ENCODE measurements at places on chromosomes 3 and 15.

DNA sequence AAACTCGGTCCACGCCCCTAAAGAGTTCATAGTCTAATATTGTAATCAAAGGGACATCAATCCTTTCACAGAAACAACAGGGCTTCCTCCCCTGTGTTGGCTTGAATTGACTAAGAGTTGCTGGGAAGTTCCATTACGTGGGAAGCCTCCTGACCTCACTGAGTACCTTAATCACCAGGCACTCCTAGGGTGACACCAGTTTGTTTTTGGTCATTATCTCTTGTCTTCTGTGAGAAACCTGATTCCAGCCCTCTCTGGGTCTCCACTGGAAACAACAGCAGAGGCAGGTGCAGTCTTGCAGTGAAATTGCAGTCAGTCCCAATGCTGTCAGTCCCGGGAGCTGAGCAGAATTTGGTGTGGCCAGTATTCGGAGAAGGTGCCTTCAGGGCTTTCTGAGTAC, 55.4 kb downstream of the BOC start:
- no peak for DNase-seq

DNA sequence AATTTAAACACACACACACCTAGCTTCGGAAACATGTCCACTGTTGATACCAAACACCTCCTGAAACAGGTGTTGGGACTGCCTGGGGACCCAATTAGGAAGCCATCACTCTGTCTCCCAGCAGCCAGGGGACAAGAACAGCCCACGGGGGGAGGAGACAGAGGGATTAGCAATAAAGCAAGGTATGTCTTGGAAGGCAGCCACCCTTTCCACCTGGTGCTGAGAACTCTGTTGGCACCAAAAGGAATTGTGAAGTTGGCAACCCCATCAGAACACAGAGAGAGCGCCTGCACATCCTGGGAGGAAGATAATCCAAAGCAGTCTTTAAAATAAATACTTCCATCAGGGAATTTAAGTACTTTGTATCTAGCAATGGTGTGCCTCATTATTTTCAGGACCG, 111.0 kb downstream of the ADAMTS17 start:
- DNase-seq, result no peak

DNA sequence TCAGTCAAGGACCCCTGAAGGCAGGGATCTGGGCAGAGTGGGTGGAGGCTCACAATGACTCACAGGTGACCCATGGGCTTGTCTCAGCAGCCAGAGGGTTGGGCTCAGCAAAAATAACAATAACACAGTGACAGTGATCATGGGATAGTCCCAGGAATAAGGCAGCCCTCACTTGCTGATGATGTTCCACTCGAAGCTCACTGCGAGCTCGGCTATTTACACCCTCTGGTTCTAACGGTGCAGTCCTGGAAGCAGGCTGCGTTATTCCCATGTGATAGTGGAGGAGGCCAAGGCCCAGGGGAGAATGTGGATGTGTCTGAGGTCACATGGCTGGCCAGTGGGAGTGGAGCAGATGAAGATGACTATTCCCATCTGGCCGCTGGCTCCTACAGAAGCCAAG, 16.2 kb downstream of the CCDC33 start:
- no peak for DNase-seq

- no peak for DNase-seq
These were observed 39.1 kb downstream of the SCAPER start for GRCh38 chr15:76866008-76866407.

- no peak for DNase-seq
These were observed 31.1 kb downstream of the TPM1 start for GRCh38 chr15:63073497-63074172.

GRCh38 chr15:66830358-66830757, 128.3 kb downstream of the SMAD6 start:
- no peak for DNase-seq

DNA sequence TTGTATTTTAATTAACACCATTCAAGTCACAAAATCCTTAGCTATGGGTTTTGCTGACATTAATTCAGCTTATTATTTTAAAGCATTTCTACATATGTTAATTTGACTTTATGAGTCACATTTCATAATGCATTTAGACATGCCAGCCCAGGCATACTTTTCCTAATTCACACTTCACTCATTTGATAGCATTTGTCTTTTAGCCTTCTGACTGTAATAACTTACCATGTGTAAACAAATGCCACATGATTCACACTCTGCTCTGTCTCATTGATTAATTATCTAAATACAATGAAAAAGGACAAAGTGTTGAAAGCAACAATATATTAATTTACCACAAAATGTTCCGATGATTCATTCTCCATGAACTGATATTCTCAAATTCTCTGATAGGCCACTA, 927.8 kb upstream of the EPHA6 start:
- DNase-seq, result no peak

GRCh38 chr15:80951941-80952340, 37.7 kb downstream of the MESD start:
- DNase-seq, result no peak

- DNase-seq, result no peak
These were observed 291.8 kb downstream of the XXYLT1 start for GRCh38 chr3:194979173-194979572.

GRCh38 chr3:34381243-34381642, 582.8 kb downstream of the PDCD6IP start:
- no peak for DNase-seq

DNA sequence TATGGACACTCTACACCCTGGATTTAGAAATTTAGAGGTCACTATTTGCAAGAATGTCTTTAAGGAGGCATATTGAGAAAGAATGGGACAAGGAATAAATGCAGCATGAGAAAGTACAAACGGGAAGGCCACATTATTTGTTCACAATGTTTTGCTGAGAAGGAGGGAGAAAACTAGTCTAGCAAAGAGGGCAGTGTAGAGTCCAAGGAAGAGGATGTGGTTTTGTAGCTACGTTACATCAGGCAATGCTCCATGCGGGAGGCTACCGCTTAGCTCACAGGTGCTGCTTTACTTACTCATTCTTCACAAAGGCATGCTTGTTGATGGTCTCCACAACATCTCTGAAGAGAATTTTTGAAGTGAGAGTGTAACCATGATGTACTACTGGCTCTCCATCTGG, 191.1 kb downstream of the PLCH1 start:
- no peak for DNase-seq

DNA sequence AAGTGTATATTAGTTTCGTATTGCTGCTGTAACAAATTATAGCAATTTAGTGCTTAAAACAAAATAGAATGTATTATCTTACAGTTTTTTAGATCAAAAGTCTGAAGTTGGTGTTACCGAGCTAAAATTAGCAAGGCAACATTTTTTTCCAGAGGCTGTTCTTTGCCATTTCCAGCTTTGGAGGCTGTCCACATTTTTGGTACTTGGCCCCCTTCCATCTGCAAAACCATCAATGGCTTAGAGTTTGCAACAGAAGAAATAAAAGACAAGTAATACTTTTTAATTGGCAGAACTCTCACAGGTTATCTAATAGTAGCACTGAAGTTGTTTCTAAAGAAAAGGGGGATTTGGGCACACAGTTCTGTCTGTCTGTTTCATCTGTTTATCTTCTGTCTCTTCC, 1248.5 kb downstream of the ROBO1 start:
- DNase-seq, result no peak

DNA sequence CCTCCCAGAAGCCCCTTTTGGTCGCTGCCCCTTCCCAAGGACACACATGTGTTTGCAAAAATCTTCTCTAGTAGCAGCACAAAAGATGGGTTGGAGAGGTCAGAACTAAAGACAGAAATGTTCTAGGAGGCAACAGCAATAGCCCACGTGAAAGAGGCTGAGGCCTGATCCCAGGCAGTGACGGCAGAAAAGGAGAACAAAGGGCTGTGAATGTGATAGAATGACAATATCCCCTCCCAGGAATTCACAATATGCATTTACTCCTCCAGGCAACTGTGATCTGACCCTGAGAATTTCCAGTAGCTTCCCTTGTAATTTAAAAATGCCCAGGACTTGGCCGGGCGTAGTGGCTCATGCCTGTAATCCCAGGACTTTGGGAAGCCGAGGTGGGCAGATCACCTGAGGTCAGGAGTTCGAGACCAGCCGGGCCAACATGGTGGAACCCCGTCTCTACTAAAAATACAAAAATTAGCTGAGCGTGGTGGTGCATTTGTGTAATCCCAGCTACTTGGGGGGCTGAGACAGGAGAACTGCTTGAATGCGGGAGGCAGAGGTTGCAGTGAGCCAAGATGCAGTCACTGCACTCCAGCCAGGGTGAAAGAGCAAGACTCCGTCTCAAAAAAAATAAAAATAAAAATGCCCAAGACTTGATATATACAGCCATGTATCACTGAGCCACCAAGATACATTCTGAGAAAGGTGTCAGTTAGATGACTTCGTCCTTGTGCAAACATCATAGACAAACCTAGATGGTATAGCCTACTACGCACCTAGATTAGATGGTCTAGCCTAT, 43.6 kb upstream of the PIAS1 start:
- no peak for DNase-seq

GRCh38 chr3:136495213-136495612, 245.1 kb downstream of the PCCB start:
- no peak for DNase-seq

DNA sequence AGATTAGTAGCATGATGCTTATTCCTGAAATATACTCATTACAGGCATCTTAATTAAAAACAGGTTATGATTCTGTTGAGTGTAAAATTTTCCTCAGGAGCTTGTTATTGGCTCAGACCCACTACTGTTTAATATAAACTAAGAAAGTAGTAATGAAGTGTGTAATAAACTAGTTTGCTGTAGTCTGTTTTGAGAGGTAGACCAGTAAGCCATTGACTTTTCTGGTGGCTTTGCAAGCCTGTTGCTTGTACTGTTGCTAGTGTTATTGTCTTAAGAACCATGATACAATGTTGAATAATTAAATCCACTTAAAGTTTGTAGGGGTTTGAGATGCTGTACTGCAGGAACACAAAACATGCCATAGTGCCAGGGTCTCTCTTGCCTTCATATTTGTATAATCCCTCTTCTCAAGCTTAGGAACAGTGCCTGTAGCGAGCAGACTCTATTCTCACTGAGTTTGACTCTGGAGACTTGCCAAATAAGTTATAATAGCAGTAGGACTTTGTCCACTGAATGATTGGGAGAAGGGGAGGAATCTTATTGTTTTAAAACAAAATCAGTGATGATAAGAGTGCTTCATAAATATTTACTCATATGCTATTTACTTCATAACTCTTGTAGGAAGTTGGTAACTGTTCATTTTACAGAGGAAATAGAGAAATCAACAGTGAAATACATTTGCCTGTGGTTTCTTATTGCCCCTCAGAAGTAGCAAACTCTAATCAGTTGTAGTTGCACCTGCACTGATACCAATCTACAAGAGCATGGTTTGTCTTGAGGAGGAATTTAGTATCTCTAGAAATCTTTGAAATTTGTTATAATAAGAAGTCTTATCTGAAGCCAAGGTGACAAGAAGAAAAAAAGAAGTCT, 13.4 kb downstream of the TCF12 start:
- no peak for DNase-seq

GRCh38 chr3:142152384-142152783, 3.0 kb upstream of the TFDP2 start:
- DNase-seq, result no peak

- DNase-seq, result no peak
These were observed 16.3 kb downstream of the GCSAM start for GRCh38 chr3:112116748-112117186.

DNA sequence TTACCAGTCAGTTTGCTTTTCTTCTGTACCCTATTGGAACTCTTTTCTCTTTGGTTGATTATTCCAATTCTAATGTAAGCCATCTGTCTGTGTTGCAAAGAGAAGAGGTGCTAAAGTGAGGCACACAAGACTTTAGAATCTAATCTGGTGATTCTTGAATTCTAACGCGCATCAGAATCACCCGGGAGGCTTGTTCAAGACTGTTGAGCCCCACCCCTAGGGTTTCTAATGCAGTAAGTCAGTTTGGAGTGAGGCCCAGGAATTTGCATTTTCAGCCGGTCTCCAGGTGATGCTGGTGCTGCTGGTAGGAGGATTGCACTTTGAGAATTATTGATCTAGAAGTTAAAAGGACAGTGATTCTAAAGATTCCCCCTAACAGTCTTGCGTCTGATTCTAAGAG, 185.3 kb upstream of the CHRM5 start:
- no peak for DNase-seq

GRCh38 chr3:12994357-12994606, 78.9 kb downstream of the IQSEC1 start:
- DNase-seq, result no peak

DNA sequence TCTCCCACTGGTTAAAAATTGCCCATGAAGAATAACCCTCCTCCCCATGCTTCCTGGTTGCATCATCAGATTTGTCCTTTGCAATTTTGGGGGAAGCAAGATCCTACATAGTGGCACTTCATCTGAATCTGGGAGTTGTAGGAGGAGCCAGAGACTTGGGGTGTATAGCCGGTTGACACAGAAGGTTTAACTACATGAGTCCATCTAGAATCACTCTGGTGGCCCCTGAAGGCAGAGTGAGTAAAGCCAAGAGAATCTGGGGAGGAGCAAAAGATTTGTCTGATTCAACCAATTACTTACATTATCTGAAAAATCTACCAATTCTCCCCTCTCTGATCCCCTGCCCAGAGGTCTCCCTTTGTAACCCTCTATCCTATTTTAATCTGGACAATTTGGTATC, 50.1 kb downstream of the SYN2 start:
- no peak for DNase-seq

DNA sequence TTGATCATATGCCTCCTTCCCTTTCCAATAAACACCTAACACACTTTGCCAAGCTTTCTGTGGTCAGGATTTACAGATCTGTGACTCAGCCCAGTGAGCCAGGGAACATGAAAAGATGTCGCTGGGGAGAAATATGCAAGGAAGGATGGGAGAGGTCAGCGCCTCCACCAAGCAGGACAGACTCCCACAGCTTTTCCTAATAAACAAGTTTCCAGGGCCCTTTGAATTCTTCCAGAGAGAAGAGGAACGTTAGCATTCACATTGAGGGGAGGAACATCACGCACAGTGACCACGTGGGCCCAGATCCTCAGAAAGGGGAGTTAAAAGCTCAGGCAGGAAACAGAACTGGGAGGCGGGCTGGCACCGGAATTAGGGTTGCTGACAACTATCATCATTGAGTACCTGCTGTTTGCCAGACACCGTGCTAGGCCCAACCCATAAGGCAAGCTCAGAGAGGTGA, 33.3 kb upstream of the MRPS22 start:
- DNase-seq, result no peak

DNA sequence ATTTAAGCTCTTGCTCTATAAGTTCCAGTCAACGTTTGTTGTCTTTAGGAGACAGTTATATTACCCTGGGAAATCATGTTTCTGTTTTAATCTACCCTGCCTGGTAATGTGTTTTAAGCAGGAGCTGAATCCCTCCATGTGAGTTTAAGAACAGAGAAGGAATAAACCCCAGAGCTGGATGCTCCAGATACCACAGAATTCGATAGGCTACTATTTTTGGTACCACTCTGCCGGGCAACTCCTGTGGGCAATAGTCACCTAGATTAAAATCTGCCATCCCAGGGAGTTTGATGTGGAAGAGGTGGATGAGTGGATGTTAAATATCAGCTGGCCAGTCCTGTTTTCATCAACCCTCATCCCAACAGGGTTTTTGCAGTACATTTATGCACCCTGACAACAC, 20.4 kb downstream of the NUDT16 start:
- no peak for DNase-seq

- no peak for DNase-seq
These were observed 9.4 kb downstream of the DAZL start for GRCh38 chr3:16595778-16596177.
